ENCODE measurements at places on chromosomes 2 and 18.

- no peak for DNase-seq
Observed at GRCh38 chr2:219448099-219448775, 13.6 kb downstream of the SPEG start.

DNA sequence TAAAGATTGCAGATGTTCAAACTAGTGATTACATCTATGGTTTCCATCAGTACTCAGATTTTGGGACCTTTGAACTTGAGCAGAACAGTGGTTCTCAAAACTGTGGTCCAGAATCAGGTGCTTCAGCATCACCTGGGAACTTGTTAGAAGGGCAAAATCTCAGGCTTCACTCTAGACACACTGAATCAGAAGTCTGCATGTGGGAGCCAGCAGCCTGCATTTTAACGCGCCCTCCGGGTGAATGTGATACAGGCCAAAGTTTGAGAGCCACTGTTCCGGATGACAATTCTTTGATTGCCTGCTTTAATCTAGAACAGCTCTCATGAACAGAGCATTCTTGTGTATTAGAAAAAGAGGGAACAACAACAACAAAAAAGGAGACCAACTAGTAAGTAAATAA is 261.7 kb downstream of the GPD2 start:
- DNase-seq, result no peak

- no peak for DNase-seq
Observed at GRCh38 chr18:27685807-27686412, 491.0 kb downstream of the CDH2 start.

- peak; percentile 47 for DNase-seq
Observed at GRCh38 chr2:112055730-112056625, 909 bp downstream of the TMEM87B start.

GRCh38 chr2:112141626-112142007 is 3.4 kb downstream of the FBLN7 start:
- DNase-seq, result no peak

- DNase-seq, result no peak
Observed at GRCh38 chr2:129015397-129016285, 697.0 kb upstream of the HS6ST1 start.

DNA sequence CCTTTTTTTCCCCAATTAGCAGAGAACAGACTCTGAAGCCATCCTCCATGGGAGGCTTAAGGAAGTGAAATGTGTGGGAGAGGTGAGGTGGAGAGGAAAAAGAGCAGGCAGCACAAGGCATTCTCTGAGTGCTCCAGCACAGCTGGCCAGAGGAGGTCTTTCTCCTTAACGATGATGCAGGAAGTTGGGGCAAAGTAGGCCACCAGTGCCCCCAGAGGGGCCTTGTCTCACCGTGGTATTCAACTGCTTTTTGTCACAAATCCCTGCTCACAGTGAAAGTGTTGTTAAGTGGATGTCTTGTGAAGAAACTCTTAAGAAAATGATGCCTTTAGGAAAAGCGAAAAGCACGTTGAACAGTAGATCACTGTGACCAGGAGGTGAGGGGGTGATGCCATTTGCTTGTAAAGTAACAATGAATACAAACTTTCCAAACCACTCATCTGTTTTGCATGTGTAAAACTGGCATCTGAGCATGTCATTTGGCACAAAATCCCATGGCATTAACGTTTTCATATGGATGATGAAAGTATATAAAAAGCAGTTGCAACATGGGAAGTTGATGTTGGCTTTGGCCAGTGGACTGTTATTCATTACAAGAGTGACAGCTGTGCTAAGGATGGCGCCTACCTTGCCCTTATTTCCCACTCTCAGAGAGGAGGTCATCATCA is 49.2 kb upstream of the CDC42EP3 start:
- DNase-seq, result no peak

GRCh38 chr2:117557626-117558025 is 256.9 kb upstream of the DDX18 start:
- no peak for DNase-seq

DNA sequence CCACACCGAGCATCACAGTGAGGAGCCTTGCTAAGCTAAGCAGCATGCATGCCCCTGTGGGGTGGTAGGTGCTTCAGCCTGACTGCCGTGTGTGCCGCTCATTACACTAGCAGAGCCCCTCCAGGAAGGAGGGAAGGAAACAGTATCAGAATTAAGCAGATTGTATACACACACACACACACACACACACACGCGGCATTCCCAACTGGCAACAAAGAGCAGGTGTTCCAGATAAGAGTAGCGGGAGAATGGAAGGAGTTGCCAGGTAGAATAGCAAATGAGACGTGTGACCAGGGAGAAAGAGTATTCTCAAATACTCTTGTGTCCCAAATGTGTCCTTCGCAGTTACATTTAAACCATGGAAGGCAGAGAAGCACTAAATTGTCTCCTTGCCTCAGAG is 47.6 kb upstream of the TTC39C start:
- no peak for DNase-seq

GRCh38 chr2:236972491-236973342 is 113.0 kb upstream of the COPS8 start:
- no peak for DNase-seq

DNA sequence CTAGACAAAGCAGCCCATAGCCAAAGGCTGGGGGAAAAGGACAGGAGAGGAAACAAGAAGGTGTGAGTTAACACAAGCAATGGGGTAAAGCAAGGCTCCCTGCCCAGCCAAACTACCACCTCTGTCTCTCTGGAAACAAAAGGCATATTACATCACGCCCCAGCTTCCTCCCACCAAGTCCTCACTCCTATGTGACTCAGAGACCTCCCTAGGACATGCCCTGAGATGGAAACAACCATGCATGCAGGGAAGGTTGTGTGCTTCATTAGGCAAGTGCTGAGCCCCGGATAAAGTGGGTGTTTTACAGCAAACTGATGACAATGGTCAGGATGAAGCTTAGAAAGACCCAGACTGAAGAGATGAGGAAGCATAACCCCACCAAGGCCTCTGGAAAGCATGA is 9.0 kb upstream of the ATRAID start:
- DNase-seq, result no peak

DNA sequence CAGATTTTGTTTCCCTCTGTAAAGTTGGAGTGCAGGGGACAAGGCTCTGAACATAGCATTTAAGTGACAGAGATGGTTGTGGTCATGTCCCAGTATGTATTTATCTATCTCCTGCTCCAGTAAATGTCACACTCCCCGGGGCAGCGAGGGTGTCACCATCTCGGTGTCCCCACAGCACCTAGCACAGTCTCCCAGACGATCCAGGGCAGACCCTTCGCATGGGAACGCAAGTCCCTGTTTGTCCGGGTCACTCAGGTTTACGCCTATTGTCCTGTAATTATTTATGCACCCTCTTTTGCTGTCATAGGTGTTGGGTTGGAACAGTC is 12.6 kb upstream of the NTSR2 start:
- DNase-seq, result no peak

GRCh38 chr2:32656069-32656468 is 28.2 kb downstream of the TTC27 start:
- DNase-seq, result no peak

GRCh38 chr2:203750346-203751068 is 44.1 kb downstream of the CD28 start:
- no peak for DNase-seq

GRCh38 chr18:57976230-57976773 is 67.7 kb upstream of the NEDD4L start:
- no peak for DNase-seq

GRCh38 chr2:154658854-154659253 is 39.6 kb upstream of the KCNJ3 start:
- no peak for DNase-seq

- no peak for DNase-seq
Observed at GRCh38 chr2:151973901-151974199, 125.0 kb downstream of the CACNB4 start.

- no peak for DNase-seq
Observed at GRCh38 chr2:54114936-54115283, 505 bp upstream of the ACYP2 start.

GRCh38 chr2:120261387-120262006 is 8.8 kb downstream of the RALB start:
- DNase-seq, result no peak

DNA sequence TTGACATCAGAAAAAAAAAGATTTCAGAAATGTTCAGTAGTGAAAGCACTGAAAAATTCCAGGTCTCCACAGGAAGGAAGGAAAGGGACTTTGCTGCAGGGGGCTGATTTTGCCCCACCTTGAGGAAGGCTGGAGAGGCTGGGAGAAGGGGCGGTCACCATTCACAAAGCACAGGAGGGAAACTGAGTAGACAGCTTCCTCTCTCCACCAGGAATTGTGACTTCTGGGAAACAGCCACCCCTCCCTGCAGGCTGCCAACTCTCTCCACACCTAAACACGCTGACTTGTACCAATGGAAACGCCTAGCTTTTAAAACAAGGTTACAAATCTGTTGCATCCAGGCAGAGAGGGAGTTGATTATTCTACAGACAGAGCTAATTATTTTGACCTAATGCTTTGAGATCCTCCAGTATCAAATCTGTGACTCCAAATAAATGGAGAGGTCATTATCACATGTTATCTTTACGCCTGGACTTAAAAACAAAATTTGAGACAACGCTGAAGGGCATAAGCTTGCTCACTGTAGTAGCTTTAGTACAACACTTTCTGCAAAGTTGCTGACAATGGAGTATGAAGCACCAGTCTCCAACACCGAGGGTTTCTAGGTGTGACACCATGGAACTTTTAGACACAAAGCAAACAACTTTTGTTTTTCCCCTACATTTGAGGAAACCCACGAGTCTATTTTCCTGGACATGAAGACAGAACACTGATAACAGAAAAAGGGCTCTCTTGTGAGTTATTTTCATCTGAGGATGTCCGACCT is 42.7 kb downstream of the EPHA4 start:
- DNase-seq, result no peak
